ENCODE measurements at places on chromosomes 13 and 19. TPM values are rescaled to one million over a fixed set of nuclear protein-coding genes. Genes with fewer than 3 reads are reported as not detected.

Gene FXYD7
- total RNA-seq: 0.30 TPM

Gene CYP4F8
- total RNA-seq: not detected

Gene FFAR1
- total RNA-seq: not detected

Gene KIR3DL2
- total RNA-seq: not detected

GRCh38 chr19:17206736-17207581, 8.2 kb upstream of the USE1 start:
- no peak for DNase-seq
- H3K36me3 ChIP-seq: peaks cover 32% of the 10 kb centered on the region
- H3K4me1 ChIP-seq: no peaks in the 10 kb centered on the region
- no peak overlapping the region for H3K4me3 ChIP-seq

DNA sequence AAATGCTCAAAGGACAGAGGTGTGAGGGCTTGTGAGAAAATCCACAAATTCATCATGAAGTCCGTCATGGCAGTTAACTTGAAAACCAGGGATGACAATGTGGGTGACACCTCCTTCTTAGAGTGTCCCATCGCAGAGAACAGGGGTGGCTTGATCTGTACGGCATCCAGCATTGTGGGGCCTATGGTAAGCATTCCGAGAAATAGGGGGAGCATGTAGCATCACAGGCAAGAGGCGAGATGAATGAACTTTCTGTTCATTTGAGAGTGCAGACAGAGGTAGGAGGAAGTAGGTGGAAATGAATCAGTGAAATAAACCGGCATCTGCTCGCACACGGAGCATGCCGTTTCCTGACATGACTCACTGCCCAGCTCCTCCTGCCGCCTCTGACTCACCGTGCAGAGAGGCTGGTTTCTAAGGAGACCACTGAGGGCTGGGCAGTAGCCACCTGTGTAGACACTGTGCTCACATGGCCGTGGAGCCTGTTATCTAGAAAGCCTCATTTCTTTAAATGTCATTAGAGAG, 339.0 kb downstream of the RFC3 start:
- no peak overlapping the region for H3K4me3 ChIP-seq
- no peaks in the 10 kb centered on the region for H3K36me3 ChIP-seq
- DNase-seq: peak; percentile 18
- H3K4me1 ChIP-seq: peaks cover 6% of the 10 kb centered on the region
- H3K27me3 ChIP-seq: no peaks in the 10 kb centered on the region

DNA sequence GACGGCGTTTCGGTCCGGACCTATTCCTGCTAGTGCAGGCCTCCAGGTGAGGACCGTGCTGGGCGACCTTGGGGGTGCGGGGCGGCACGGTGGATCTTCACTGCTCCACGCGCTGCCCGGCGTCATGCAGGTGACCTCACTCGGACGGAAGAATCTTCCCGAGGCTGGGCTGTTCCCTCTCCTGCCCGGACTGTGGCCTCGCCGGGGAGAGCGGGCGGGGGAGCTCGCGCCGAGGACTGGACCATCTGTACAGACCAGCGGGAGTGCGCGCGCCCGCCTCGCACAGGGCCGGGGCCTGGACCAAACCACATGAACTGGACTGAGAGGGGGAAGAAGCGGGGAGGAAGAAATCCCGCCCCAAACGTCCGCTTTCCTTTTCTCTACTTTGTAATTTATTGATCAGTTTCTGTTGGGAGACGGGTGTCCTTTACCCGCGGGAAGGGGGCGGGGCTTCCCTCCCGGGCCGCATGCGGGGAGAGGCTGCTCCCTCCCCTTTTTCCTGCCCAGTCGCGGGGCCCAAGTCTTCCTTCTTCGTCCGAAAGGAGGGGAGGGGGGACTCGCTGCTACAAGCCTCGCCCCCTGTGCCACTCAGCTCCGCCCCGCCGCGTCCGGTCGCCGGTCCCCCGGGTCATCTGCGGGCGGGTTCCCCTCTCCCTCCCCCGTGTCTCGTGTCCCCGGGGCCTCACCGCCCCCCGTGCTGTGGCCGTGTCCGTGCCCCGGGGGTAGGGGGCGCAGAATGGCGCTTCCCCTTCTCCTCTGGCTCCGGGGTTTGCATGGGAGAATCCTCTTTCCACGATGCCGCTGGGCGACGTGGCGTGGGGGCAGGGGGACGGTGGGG, 4.9 kb downstream of the HRC start:
- H3K27me3 ChIP-seq: no peaks in the 10 kb centered on the region
- H3K4me3 ChIP-seq: peak overlapping the region; percentile 71
- no peaks in the 10 kb centered on the region for H3K36me3 ChIP-seq

DNA sequence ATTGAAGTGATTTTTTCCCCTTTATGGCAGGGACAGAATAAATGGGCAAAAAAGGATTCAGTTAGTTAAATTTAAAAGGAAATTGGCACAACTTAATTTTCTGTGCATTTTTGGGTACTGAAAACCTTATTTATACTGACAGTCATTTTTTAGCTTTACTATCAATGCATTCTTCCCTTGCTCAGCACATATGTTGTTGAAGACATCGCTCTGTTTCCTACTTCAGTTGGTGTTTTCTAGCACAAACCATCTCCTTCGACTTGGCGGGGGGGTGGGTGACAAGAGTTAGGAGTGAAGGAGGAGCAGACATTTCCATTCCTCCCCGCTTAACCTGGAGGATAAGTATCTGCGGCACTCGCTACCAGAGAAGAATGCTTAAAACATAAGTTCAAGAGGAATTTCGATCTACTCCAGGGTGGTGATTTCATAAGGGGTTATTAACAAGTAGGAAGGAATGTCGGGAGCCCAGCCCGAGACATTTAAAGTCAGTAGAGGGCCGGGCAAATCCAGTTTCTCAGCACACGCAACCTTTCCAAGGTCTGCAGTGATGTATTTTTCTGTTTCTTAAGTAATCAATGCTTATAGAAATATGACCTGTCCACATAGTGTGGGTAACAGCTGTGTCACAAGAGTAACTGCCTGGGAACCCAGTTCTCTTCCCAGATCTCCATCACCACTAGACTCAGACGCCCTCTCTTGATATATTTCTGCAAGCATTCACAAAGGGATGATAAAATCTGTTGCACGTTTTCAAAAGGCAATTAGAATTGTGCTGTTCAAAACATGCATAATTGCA, 525.8 kb downstream of the MYO16 start:
- no peaks in the 10 kb centered on the region for H3K36me3 ChIP-seq
- H3K27me3 ChIP-seq: no peaks in the 10 kb centered on the region
- no peak overlapping the region for H3K27ac ChIP-seq
- no peak for DNase-seq

GRCh38 chr19:347946-348861, 3.6 kb upstream of the MIER2 start:
- no peaks in the 10 kb centered on the region for H3K27me3 ChIP-seq
- DNase-seq: no peak
- peaks cover 7% of the 10 kb centered on the region for H3K4me1 ChIP-seq
- no peak overlapping the region for H3K4me3 ChIP-seq
- no peak overlapping the region for H3K27ac ChIP-seq
- no peaks in the 10 kb centered on the region for H3K36me3 ChIP-seq

- H3K27me3 ChIP-seq: no peaks in the 10 kb centered on the region
- DNase-seq: no peak
- no peaks in the 10 kb centered on the region for H3K36me3 ChIP-seq
- peaks cover 7% of the 10 kb centered on the region for H3K4me1 ChIP-seq
Measured at GRCh38 chr13:27036236-27036981, 135.2 kb downstream of the USP12 start.

- no peak overlapping the region for H3K4me3 ChIP-seq
- H3K4me1 ChIP-seq: no peaks in the 10 kb centered on the region
Measured at GRCh38 chr13:41652735-41653361, 195.5 kb downstream of the RGCC start.

- peak; percentile 18 for DNase-seq
- H3K4me1 ChIP-seq: peaks cover 10% of the 10 kb centered on the region
- H3K27ac ChIP-seq: no peak overlapping the region
- H3K4me3 ChIP-seq: no peak overlapping the region
- H3K27me3 ChIP-seq: no peaks in the 10 kb centered on the region
Measured at GRCh38 chr19:52946322-52947310, 16.1 kb downstream of the ZNF816 start.

- no peak overlapping the region for H3K4me3 ChIP-seq
- DNase-seq: no peak
- no peaks in the 10 kb centered on the region for H3K27me3 ChIP-seq
- no peaks in the 10 kb centered on the region for H3K36me3 ChIP-seq
- no peaks in the 10 kb centered on the region for H3K4me1 ChIP-seq
Measured at GRCh38 chr13:22102271-22102670, 431.4 kb downstream of the FGF9 start.

GRCh38 chr13:52980695-52981094, 47.9 kb upstream of the OLFM4 start:
- no peaks in the 10 kb centered on the region for H3K36me3 ChIP-seq
- no peak overlapping the region for H3K4me3 ChIP-seq
- H3K27me3 ChIP-seq: no peaks in the 10 kb centered on the region
- H3K4me1 ChIP-seq: no peaks in the 10 kb centered on the region
- H3K27ac ChIP-seq: no peak overlapping the region

- H3K4me3 ChIP-seq: peak within 1 kb of the TSS; percentile 67
- peaks cover 70% of the 10 kb centered on the region for H3K4me1 ChIP-seq
- DNase-seq: peak; percentile 81
- H3K27me3 ChIP-seq: no peaks in the 10 kb centered on the region
- peak within 1 kb of the TSS; percentile 73 for H3K27ac ChIP-seq
Measured at GRCh38 chr19:48325265-48325910, at the start of gene EMP3. Gene EMP3, plus strand, starts transcription at chr19:48325552. Its CDS starts 1,293 bp downstream, at chr19:48326845.

- no peak for DNase-seq
- H3K27ac ChIP-seq: no peak overlapping the region
- H3K36me3 ChIP-seq: no peaks in the 10 kb centered on the region
- peaks cover 43% of the 10 kb centered on the region for H3K27me3 ChIP-seq
Measured at GRCh38 chr19:41735071-41735600, 20.2 kb upstream of the CEACAM6 start.

All from heart right ventricle (tissue), 16 donors.